Progenitor cell of endocrine pancreas (in vitro differentiated cells): ENCODE measurements at places on chromosomes 3 and 15. TPM values are rescaled to one million over a fixed set of nuclear protein-coding genes. Genes with fewer than 3 reads are reported as not detected.

Gene LSMEM2
- not detected in 2 replicates for total RNA-seq

Gene DPPA2
- 0.58 and 0.69 TPM in 2 replicates for total RNA-seq

DNA sequence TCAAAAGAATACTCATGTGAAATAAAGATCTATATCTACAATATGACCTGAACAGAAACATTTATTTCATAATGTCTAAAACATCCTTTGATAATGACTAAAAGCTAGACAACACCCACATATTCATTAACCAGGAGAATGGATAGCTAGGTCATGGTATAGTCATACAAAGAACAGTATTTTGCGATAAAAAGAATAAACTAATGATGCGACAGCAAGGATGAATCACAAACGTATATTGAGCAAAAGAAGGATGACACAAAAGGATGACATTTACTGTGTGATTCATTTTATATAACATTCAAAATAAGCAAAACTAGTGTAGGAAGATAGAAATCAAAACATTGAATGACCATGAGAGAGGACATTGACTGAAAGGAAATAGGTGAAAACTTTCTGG, 1233.1 kb downstream of the OTOL1 start:
- no peaks in the 10 kb centered on the region for H3K27me3 ChIP-seq
- DNase-seq, result no peak
- H3K4me3 ChIP-seq, result no peak overlapping the region
- no peak overlapping the region for H3K27ac ChIP-seq
- no peaks in the 10 kb centered on the region for H3K36me3 ChIP-seq

DNA sequence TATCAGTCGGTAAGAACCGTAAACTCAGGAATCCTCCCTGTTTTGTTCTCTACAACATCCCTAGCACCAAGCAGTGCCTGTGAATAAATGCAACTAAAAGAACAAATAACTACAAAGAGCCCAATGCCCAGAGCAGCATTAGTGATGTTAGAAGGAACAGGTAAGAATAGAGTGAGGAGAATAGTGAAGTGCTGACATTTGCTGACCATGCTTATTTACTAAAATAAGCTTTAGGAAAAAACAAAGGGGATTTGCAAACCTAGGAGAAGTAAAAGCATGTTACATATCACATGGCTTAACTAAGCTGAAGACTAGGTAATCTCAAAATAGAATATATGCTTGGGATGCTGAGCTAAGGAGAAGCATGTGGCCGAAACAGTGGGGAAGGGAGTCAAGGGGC, 186.1 kb upstream of the SLC2A2 start:
- no peak overlapping the region for H3K4me3 ChIP-seq
- H3K4me1 ChIP-seq, result no peaks in the 10 kb centered on the region
- H3K27me3 ChIP-seq, result no peaks in the 10 kb centered on the region
- no peak for DNase-seq
- no peak overlapping the region for H3K27ac ChIP-seq

GRCh38 chr3:197520311-197521276, 35.2 kb downstream of the BDH1 start:
- H3K4me3 ChIP-seq, result peak overlapping the region; percentile 29
- no peak for DNase-seq
- H3K4me1 ChIP-seq, result peaks cover 40% of the 10 kb centered on the region
- H3K27me3 ChIP-seq, result no peaks in the 10 kb centered on the region
- peaks cover 3% of the 10 kb centered on the region for H3K36me3 ChIP-seq

DNA sequence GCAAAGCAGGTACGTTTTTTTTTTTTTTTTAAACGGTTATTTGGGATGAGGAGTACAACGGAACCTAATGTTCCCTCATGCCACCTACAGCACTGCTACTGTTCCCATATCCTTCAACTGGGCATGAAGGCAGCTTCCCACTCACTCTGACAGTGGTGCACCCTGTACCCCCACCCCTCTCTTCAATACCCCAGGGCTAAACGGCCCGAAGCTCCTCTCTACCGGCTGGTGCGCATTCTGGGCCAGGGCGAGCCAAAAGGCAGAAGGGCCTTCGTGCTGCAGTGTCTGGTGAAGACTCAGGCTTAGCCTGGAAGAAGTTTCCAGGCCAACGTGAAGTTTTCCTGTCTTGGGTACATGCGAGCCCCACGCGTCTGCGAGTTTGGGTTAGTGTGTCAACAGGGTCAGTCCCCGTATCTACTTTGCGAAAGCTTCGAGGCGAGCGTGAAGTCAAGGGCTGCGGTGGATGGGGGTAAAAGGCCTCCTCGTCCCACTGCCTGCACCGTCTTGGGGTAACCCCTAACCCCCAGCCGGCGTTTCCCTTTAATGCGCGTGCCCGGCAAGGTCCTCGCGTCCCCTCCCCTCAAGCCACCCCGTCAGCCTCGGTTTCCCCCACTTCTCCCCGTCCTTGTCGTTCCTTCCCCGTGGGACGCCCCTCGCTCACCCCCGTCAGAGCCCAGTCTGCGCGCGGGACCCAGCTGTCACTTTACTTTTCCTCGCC, 765 bp upstream of the UBE2E2 start:
- peaks cover 46% of the 10 kb centered on the region for H3K27me3 ChIP-seq
- no peaks in the 10 kb centered on the region for H3K36me3 ChIP-seq

DNA sequence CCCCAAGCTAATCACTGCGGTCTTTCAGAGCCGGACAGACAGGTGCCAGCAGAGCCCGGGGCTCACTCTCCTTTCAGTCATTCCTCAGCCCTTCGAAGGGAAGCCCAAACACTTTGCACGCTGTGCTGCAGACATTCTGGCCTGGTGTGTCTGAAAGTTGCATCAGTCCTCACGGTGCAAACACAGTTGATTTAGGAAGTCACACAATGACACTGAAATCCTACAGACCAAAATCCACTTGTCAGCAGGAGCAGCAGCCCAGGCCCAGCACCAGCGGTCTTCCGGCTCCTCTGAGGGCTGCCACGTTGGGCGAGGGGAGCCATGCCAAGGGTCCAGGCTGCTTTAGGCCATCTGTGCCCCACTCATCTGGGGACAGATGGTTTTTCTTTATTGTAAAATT, 61.6 kb downstream of the RGMA start:
- H3K4me1 ChIP-seq, result peaks cover 4% of the 10 kb centered on the region
- H3K27me3 ChIP-seq, result peaks cover 6% of the 10 kb centered on the region
- H3K27ac ChIP-seq, result no peak overlapping the region
- H3K36me3 ChIP-seq, result peaks cover 25% of the 10 kb centered on the region
- no peak for DNase-seq

GRCh38 chr15:85534031-85534430, 153.6 kb downstream of the AKAP13 start:
- no peak overlapping the region for H3K4me3 ChIP-seq
- H3K36me3 ChIP-seq, result peaks cover 20% of the 10 kb centered on the region
